NCI-H187 (cell line): ENCODE measurements at places on chromosomes 13 and 19.

- no peak for DNase-seq
Measured at GRCh38 chr13:38967446-38967845, 23.2 kb downstream of the STOML3 start.

GRCh38 chr19:17107546-17108452, 32.2 kb downstream of the MYO9B start:
- DNase-seq, result no peak

GRCh38 chr13:35514061-35514477, 37.6 kb upstream of the MAB21L1 start:
- DNase-seq, result no peak

DNA sequence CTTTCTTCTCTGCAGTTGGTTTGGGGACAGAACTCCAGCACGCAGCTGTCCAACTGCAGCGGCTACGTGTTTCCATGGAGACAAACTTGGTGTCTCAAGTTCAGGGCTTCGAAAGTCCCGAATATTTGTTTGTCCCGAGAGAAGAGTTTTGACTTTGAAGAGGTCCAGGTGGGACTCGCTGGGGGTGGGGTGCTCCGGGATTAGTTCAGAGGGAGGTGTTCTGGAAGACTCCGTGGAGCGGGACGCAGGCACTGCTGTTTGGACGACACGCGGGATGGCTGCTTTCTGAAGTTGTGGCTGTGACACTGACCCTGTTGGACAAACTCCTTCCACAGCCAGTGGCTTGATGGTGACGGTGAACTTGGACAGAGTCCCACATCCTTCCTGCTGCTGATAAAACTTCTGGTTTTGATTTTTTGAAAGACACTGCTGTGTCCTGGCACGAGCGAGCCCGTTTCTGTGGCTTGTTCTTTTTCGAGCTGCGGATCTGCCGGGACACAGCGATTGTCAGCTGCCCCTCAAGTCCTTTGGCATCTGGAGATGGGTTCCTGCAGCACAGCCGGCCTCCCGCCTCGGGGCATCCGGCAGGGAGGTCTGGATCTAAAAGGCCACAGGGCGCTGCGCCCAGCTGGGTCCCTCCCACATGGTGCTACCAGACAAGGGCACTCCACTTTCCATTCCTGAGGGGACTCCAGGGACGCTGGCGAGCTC, 15.9 kb upstream of the RANBP3 start:
- DNase-seq, result no peak

DNA sequence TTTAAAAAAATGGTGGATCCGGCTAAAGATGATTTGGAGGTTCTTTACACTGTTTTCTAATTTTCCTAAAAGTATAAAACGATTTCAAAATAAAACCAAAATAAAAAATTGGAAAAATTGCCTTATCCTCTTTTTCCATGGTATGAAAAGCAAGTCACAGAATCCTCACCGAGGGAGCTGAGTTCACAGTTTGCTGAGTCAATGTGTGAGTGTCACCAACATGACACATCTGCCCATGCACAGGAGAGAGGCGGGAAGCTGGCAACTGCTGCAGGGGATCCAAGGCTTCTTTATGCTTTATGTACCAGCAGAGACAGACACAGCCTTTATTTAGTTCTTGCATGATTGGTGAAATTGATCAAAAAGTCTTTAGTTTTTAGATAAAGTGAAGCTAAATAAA, 157.8 kb downstream of the TNFSF13B start:
- DNase-seq, result no peak

DNA sequence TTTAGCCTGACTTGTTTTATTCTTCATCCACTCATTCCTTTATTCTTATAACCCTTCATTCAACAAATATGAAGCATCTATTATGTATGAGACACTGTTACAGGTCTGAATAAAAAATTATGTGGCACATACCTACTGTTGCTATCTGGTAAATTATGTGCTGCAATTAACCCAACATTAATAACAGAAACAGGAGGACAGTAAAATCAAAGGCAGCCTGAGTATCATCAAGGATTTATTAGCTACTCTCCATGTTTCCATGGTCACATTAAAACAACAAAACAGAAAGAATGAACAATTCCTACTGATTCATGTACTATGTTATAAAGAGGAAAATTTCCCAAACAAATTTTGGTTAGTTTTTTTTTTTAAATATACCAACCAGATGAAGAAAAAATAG, 43.9 kb downstream of the RAP2A start:
- no peak for DNase-seq

DNA sequence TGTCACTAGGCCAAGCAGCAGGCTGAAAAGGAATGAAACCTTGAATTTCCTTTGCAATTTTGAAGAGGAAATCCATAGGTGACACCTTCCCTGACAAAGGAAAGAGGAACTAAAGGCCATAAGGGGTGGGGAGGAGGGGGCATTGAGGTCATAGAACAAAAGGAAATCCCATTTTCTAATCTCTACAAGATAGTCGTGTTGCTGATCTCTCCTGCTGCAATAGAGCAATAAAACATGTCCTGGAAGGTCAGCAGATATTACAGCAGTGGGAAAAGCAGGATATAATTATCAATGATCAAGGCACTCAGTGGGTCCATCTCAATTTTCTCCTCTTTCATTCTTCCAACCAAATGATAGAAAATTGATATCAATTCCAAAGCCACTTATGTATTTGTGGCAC, 20.3 kb upstream of the RAP2A start:
- DNase-seq, result no peak

GRCh38 chr19:24033963-24034342, 53.0 kb upstream of the ZNF254 start:
- DNase-seq, result peak; percentile 4
